ENCODE measurements at places on chromosomes 3 and 15.

GRCh38 chr15:36313021-36313420 is 266.4 kb upstream of the CDIN1 start:
- DNase-seq: no peak

GRCh38 chr3:48467473-48468267 is 21.1 kb downstream of the ATRIP start:
- DNase-seq: no peak

GRCh38 chr3:106086038-106086437 is 217.2 kb upstream of the CBLB start:
- no peak for DNase-seq

DNA sequence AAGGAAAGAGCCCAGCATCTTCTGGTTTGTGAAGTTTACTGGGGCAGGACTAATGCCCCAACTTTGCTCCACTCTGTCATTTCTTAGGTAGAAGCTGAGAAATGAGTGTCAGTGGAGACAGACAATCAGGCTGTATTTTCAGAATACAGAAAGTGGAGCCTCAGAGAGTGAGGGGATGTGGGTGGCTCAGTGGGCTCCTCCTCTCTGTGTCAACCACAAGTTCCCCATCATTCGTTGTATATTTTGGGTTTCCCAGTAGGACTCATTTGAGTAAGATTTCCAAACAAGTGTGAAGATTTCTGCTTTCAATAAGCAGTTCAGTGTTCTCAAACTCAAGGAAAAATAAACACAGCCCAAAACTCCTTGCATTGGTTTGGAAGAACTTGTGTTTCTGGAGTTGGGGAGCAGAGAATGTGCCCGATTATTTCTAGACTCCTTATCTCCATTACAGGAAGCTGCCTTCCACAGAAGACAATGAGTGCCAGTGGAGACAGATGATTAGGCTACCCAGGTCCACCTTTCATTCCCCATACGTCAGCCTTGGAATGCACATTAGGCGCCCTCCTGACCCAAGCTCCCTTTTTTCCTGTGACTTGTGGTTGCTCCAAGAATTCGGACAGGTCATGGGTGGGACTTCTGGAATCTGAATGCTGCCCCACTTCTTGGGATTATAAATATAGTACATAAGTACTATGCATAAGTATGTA is 792.1 kb upstream of the LMCD1 start:
- DNase-seq: no peak

GRCh38 chr15:87628311-87628710 is 628.2 kb downstream of the NTRK3 start:
- DNase-seq: no peak

DNA sequence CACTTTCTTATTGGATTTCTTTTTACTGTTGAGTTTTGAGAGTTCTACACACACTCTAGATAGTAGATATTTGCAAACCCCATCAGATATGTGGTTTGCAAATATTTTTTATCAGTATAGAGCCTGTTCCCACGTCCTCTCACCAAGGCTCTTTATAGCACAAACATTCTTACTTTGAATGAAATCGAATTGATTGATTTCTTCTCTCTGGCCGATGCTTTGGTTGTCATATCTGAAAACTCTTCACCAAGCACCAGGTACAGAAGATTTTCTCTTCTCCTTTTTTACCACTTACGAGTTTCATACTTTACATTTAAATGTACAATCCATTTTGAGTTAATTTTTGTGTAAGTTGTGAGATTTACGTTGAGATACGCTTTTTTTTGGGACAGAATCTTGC is 163.4 kb downstream of the PTPRG start:
- no peak for DNase-seq

DNA sequence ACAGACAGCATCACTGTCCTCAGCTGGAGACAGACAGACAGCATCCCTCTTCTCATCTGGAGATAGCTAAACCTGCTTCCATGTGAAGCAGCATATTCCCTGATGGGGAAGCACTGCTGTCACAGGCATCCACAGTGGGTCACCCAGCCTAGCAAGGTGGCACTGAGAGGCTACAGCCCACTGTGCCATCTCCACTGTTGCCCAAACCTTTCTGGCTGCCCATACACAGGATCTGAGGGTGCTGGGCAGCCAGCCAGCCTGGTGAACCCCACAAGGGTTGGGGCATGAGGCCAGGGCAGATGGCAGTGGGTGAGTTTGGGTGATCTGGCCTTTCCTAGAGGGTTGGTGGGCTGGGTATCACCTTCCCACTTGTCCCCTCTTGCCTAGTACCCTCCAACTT is 11.7 kb downstream of the CHST13 start:
- no peak for DNase-seq

GRCh38 chr3:39920271-39920670 is 110.9 kb downstream of the MYRIP start:
- DNase-seq: no peak

GRCh38 chr15:66138096-66138783 is 115.3 kb downstream of the MEGF11 start:
- no peak for DNase-seq

DNA sequence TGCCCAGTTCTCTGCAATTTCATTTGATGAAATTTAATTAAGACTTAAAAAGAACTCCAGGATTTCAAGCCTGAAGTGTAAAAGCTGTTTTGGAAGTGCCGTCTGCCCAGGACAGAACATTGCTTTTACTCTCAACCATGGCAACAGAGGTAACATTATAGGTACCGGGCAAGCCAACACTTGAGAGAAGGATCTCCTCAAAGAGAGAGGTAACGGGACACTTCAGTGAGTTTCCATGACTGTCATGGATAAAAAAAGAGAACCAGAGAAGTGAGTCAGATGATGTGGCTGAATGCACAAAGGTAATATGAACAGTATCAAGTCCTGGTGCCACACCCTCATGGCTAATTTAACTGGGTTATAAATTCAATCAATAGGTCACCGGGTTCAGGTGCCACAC is 130.2 kb upstream of the LMOD3 start:
- DNase-seq: no peak

DNA sequence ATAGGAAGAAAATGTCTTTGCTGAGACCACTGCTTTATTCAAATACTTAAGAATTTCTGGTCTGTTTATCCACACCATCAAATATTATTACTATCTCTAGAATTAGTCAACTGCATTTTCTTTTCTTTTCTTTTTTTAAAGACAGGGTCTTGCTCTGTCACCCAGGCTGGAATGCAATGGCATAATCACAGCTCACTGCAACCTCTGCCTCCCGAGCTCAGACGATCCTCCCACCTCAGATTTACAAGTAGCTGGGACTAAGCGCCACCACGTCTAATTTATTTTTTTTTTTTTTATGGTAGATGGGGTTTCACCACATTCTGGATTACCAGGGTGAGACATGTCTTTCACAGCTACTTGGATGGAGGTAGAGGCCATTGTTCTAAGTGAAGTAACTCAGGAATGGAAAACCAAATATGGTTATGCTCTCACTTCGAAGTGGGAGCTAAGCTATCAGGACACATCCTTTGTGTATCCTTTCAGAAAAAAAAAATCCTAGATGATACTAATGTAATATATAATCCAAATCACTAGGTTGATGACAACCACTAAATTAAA is 52.8 kb downstream of the STAG1 start:
- DNase-seq: no peak

DNA sequence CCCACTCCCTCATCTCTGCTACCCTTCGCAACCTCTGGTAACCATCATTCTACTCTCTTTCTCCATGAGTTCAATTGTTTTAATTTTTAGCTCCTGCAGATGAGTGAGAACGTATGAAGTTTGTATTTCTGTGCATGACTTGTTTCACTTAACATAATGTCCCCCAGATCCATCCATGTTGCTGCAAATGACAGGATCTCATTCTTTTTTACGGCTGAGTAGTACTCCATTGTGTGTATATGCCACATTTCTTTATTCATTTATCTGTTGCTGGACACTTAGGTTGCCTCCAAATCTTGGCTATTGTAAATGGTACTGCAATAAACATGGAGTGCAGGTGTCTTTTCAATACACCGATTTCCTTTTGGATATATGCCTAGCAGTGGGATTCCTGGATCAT is 12.1 kb downstream of the GALK2 start:
- DNase-seq: no peak

DNA sequence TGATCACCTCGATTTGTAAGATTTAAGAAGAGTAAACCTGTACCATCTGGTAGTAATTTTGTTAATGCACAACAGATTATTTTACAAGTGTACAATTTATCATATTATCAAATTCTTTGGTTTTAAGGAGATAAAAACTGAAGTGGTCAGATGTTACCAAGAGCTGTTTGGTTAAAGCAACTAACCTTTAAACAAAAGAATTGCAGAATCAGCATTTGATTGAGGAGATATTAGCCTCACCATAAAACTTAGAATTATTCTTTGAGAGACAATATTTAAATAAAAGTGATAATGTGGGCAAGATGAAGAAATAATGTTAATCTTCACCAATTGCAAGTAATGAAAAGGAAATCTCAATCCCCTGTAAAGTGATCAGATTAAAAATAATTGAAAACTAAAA is 1034.9 kb downstream of the ROBO1 start:
- no peak for DNase-seq

DNA sequence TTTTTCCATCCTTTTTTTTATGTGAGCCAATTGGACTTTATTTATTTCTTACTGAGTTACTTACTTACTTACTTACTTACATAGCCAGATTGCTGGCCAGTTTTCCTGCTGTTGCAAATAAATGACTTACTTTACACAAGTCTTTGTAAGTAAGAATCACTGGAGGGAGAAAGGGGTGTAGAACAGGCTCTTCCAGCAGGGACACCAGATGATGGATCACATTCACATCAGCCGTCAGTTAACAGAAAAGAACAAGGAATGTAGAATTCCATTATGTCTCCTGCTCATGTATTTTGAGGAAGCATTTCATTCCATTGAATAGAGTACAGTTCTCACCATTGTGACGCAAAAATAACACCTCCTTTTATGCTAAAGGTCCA is 188.6 kb downstream of the FNDC3B start:
- no peak for DNase-seq

DNA sequence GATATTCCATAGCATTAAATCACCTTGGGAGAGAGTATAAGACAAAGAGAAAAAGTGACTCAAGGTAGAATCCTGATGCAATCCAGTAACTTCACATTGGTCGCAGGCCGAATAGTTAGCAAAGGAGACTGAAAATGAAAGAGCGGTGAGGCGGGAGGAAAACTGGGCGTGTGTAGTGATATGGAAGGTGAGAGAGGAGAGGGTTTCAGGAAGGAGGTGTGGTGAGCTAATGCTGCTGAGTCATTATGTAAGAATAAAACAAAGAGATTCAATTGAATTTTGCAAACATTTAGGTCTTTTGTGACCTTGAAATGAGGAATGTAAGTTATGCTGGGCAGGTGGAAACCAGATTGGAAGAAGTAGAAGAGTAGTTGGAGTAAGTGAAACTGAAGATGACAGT is 235.3 kb downstream of the C3orf38 start:
- no peak for DNase-seq

- DNase-seq: no peak
Measured at GRCh38 chr15:60052796-60053195, 48.7 kb downstream of the FOXB1 start.

GRCh38 chr3:71208211-71209095 is 375.1 kb downstream of the FOXP1 start:
- no peak for DNase-seq

DNA sequence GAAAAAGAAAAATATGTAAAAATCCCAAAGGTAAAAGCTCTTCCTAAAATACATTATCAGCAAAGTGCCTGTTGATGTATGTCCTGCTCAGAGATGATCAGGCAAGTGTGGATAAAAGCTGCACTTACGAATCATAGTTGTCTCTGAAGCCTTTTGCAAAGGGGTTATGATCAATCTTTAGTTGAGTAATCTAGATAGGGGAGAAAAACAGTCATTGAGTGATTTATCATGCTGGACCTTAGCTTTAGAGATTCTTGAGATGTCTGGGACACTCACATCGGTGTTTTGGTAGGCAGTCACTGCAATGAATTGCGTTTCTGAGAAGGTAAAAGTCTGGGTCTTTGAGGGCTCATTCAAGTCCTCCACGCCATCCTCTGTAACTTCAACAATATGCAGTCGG is 3.7 kb downstream of the EOMES start:
- no peak for DNase-seq

DNA sequence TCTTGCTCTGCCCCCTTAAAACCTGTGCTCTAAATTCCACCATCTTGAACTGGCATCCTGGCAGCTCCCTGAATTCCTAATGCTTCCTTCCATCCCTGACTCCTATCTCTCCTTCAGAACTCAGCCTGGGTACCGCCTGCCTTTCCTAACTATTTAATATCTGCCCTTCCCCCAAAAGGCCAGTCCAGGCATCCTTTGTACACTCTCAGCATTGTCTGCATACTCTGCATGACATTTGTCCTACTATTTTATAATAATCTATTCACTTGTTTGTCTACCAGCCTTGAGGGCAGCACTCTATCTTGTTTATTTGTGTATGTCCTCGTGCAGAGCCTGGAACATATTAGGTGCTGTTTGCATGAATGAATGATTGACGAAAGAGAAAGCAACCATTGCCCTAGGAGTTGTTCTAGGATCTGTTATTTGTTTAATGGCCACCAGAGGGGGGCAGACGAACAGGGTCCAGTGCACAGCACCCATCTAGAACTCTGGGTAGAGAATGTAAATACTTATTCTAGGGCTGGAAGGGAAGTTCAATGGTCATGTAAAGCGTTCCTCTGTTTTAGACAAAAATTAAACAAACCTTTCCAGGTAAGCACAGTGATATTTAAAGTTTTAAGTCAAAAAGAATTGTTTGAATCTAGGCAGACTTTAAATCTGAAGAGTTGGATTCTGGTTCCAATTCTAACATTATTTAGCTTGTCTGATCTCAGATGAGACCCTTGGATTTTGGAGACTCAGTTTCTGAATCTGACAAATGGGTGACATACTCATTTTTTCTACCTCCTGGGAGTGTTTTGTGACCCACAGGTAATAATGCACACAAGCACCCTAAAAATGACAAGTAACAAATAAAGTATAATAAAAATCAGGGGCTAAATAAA is 125.8 kb upstream of the GALNT15 start:
- peak; percentile 26 for DNase-seq

DNA sequence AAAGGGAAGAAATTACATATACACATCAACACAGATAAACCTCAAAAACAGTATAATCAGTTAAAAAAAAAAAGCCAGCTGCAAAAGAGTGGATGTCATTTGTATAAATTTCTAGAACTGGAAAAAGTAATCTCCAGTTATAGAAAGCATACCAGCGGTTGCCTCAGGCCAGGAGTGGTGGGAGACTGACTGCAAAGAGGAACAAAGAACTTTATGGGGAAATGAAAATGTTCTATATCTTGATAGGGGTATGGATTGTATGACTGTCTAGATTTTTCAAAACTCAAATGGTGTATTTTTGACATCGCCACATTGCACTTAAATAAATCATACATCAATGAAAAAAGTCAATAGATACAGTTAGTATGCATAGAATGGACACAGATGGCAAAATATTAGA is 241.6 kb downstream of the SCAPER start:
- no peak for DNase-seq

DNA sequence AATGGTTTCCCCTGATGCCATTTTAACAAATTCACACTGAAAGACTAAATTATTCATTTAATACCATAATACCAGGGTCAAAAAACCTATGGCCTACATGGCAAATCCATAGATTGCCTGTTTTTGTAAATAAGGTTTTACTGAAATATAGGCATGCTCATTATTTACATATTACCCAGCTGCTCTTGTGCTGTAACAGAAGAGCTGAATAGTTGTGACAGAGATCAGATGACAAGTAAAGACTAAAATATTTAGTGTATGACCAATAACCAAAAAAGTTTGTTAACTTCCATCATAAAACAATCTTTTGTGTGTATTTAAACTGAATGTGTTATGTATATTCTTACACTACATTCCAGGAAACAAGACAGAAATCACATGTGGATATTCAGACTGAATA is 60.2 kb downstream of the DENND4A start:
- no peak for DNase-seq
